Endothelial cell of umbilical vein (primary cell): ENCODE measurements at places on chromosomes 3 and 15. TPM values are rescaled to one million over a fixed set of nuclear protein-coding genes. Genes with fewer than 3 reads are reported as not detected.

- DNase-seq: no peak
Measured at GRCh38 chr3:157626817-157627216, 123.6 kb upstream of the VEPH1 start.

The AZI2 gene
- 39.5 and 50.0 TPM in 2 replicates for total RNA-seq

DNA sequence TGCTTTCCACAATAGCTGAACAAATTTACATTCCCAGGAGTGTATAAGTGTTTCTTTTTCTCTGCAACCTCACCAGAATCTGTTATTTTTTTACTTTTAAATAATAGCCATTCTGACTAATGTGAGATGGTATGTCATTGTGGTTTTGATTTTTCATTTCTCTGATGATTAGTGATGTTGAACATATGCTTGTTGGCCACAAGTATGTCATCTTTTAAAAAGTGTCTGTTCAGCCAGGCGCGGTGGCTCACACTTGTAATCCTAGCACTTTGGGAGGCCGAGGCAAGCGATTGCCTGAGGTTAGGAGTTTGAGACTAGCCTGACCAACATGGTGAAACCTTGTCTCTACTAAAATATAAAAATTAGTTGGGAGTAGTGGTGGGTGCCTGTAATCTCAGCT is 619.3 kb downstream of the SI start:
- DNase-seq: no peak

The CPEB1 gene
- total RNA-seq: not detected in 2 replicates
